Esophagus squamous epithelium (tissue), 5 donors: ENCODE measurements at places on chromosomes 13 and 19.

- no peak for DNase-seq
Observed at GRCh38 chr19:36773223-36773579, 594 bp upstream of the ZNF850 start.

DNA sequence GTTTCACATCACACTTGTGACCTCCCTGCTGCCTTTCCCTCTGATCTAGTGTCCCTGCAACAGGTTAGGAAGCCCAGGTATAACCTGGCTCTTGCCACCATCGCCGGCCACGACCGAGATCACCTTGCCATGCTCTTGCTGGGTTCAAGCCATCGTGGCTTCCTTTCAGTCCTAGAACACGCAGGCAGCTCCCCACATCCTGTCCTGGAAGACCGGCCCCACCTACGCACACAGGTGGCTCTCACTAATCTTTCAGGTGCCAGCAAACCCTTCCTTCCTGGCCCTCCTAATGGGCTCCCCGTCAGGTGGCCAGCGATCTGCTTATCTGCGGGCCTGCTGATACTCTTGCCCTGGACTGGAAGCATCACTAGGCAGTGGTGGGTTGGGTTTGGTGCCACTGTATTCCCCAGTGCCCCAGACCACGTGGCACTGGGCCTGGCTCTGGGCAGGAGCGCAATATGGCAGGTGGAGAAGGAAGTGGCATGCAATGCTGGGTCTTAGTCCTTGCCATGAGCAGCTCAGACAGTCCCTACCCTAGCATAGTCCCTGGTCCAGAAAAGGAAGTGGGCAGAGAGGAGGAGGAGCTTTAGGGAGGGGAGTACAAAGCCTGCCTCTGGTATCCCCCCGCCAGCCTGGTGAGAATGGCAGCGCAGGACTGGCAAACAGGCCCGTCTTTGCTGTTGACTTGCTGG lies 11.8 kb downstream of the PPP1R37 start:
- no peak for DNase-seq

GRCh38 chr19:24040621-24041020 lies 46.4 kb upstream of the ZNF254 start:
- DNase-seq = no peak

DNA sequence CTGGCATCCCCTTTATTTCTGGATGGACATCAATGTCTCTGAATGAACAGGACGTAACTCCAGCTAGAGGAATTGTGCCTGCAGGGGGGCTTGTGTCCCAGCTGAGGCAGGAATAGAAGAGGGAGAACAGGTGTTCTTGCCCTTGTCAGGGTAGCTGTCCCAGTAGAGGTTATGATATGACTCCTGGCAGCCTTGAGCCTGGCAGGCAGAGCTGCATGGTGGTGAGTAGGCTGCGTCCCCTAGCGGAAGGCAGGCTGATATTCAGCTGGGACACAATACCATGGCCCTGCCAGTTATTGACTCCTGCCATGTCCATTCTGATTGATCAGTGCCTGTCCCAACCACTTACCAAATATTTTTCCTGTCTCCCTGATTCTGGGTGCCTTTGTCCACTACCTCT lies 197.2 kb downstream of the RAP2A start:
- no peak for DNase-seq

DNA sequence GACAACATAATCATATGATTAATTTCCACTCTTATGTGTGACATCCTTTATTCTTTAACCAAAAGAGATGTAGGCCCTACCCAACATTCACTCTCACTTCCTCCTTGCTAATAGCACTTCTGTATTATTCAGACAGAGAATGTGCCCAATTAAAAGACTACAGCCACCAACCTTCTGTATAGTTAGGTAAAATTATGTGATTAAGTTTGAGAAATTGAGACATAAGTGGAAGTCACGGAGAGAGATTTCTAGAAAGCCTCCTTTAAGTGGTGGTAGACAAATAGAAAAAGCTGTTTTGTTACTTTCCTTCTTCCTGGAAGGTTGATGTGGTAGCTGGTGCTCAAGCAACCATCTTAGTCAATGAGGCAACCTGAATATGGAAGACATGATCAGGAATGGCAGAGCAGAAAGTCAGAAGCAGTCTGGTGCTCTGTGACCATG lies 14.8 kb downstream of the EPSTI1 start:
- DNase-seq = no peak

DNA sequence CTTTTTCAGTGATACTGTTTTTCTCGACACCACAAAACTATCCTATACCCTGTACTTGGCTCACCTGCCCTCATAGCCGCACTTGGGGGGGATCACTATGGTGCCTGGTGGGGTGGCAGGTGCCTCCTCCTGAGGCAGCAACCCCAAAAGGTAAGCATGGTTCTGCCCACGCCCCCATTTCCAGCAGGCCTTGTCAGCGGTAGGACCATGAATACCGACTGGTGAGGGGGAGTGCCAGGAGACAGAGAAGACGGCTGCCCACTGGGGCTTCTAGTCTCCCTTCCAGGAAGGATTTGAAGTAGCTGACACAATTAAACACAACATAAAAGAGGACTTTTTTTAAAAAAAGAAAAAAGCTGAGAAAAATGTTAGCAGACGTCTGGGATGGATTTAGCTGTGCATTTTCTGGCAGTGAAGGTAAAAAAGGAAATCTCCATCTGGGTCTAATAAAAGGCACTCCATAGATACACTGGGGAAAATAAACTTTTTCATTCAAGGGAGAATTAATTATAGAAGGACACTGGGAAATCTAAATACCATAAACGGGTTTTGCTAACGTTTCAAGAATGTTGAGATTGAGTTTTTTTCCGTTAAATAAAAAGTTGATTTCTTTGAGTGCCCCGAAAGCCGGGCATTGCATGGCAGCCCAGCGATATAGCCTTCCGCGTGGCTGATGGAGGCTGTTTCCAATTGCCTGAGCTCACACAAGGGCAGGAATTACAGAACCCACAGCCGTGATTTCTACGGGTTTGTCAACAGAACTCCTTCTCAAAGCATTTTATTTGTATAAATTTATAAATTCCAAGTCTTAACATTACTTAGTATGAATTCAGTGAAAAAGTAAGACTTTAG lies 45.1 kb downstream of the ATP11A start:
- DNase-seq = no peak
